ENCODE measurements at places on chromosomes 2 and 18.

DNA sequence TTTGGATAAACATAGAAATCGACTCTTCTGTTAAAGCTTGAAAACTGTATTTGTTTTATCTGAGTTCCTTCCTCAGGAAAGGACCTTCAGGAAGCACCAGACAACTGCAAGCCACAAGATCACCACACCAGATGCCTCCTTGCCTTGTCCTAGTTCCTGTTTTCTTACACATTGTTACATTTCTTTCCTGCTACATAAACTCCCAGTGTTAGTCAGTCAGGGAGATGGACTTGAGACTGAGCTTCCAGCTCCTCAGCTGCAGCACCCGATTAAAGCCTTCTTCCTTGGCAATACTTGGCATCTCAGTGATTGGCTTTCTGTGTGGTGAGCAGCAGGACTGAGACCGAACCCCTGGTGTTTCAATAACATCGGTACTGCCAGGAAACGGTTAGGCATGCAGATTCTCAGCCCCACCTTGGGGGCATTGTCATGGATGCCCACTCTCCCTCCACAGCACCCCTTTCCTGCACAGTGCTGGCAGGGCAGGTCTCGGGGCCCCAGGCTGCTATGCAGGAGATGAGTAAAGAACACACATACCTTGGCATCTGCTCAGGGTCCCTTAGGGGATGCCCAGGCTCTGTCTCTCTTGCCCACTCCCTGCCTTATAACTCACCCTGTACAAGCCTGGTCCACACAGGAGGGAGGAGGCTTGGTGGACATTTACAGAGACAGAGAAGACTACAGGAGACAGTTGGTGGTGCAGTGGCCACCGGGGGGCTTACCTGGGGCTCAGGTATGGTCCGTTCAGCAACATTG lies 32.6 kb downstream of the ANKMY1 start:
- DNase-seq: no peak

GRCh38 chr2:240559286-240559685 lies 871 bp upstream of the DUSP28 start:
- DNase-seq: no peak

DNA sequence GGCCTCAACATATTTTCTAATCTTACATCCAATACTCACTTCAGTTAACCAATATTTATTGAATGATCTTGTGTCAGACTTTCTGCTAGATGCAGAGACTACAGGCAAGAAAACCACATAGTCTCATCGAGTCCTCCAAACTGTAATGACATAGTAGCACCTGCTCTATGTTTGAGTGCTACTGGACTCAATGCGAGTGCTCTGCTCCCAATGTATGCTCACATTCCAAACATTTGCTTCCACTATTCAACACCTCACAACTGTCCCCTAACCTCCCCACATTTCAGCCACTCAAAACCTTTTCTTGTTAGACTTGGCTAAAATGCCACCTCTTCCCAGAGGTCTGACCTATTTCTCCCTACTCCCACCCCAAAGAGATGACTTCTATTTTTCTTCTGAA lies 65.2 kb downstream of the SLC66A3 start:
- no peak for DNase-seq

DNA sequence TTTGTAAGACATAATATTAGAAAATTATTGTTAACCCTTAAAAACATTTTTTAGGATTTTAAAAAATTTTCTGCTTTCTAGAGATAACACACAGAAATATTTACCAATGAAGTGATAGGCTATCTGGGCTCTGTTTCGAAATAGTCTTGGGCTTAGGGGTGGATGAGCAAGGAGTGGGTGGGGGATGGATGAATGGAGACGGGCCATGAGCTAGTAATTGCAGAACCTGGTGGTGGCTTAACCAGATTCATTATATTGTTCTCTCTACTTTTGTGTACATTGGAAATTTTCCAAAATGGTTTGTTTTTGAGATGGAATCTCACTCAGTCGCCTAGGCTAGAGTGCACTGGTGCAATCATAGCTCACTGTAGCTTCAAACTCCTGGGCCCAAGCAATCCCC lies 89.6 kb downstream of the TCF7L1 start:
- no peak for DNase-seq

GRCh38 chr18:26397019-26397418 lies 151.3 kb downstream of the KCTD1 start:
- DNase-seq: no peak

DNA sequence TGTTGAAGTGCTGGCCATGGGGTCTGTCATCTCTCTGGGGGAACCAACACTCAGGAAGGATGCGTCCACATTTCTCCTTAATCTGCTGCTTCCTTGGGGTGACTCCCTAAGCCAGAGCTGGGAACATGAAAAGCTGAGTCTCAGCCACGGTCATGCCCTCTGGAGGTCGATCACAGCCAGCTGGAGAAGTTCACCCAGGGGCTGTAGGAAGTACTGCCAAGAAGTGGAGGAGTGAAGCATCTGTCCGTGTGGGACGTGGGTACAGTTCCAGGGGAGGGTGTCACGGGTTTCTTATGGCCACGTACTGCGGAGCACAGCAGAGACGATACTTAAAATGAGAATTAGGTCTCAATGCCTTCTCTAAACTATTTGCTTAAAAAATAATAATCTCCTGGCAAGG lies 42.4 kb upstream of the IGFBP2 start:
- no peak for DNase-seq

- no peak for DNase-seq
Measured at GRCh38 chr2:19244460-19245363, 113.7 kb downstream of the OSR1 start.

DNA sequence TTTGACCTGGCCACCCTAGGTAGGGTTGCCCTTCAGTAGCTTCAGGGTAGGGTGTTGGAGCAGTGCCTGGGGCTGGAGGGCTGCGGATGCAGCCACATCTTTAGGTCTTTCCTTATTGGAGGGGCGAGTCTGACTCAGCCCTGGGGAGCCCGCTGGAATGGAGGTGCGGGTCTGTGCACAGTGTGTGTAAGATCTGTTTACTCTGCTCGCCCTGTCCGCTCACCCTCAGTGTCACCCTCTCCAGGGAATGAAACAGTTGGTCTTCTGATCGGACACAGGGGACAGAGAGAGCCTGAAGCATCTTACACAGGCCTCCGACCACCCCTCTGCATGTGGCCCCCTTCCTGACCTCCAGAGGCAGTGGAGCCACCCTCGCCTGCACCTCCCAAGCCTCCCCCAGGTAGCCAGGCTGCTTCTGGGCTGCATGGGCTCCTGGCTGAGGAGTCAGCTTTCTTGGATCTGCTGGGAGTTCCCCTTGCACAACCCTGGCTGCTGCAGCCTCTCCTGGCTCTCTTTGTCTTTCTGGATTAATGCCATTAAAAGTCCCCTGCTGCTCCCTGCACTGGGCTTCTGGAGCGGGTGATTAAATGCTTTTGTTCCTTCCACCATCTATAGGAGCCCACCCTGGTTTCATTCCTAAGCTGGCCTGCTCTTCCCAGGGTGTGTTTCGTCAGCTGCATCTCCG lies 82.6 kb downstream of the ASB1 start:
- DNase-seq: no peak

DNA sequence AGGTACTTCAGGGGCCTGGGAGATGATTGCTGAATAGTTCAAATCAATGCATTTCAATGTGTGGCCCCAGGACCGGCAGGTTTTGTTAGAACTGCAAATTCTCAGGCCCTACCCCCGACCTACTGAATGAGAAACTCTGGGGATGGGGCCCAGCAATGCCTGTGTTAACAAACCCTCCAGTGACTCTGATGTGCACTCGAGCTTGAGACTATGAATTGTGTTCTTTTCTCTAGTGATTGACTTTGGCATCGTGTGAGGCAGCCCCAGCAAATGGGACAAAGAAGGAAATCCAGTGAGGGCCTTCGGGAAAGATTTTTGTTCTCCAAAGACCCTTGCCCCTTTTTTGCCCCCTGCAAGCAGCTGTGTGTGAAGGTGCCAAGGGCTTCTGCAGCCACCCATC lies 22.4 kb downstream of the ALK start:
- DNase-seq: no peak

GRCh38 chr18:63259567-63260379 lies 59.8 kb downstream of the BCL2 start:
- DNase-seq: no peak

DNA sequence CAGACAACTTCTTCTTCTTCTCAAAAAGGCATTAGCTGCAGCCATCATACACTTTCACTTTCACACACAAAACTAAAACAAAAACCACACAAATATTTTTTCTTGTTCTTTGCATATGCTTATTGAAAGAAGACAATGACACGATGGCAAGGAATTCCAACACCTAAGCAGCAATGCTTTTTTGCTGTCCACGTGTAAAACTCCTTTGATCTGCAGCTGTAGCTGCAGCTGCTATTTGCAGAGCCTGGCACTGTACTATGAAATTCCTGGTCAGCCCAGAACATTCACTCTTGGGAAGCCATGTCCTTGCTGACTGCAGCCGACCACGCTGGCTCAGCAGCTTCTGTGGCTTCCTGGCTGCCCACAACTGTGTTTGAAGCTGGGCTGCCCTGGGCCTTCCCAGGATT lies 316.2 kb downstream of the CDH2 start:
- DNase-seq: no peak

- no peak for DNase-seq
Measured at GRCh38 chr2:53265544-53266299, 501.9 kb upstream of the CHAC2 start.

DNA sequence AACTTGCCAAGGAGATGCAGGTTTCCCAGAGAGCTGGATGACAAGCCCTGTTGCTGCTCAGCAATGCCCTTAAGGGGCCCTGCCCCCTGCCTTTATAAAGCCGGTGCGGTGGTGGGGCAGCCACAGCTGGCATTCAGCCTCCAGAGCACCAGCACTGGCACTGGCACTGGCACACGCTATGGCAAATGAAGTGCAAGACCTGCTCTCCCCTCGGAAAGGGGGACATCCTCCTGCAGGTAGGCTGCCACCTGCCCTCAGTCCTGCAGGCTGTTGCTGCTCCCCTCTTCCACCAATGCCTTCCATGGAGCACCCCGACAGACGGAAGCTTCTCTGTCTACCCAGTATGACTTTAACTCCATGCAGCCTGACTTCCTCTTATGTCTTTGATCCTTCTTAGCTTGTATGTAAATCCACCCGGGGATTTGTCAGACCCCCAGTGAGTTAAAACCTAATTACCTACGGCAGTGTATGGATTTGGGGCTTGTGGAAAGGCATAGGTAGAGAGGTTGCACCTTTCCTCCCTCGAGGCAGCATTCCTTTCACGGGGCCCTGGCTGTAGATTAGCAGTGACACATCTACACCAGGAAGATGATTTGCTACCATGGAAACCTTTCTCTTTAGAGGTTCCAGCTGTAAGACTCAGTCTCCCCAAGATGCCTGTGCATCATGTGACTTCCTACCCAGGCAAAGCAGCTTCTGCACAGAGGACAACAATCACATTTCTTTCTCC lies at the start of gene DAPL1:
Gene DAPL1, plus strand, starts transcription at position 123 of the 730 bp plus-strand sequence. Its CDS starts 56 bp downstream, at position 179.
- DNase-seq: no peak

- DNase-seq: no peak
Measured at GRCh38 chr2:55418072-55418471, 1.6 kb downstream of the CCDC88A start.

- DNase-seq: no peak
Measured at GRCh38 chr2:101706819-101707177, 9.3 kb downstream of the MAP4K4 start.

- no peak for DNase-seq
Measured at GRCh38 chr2:152686321-152686720, 30.9 kb downstream of the PRPF40A start.

GRCh38 chr2:129812071-129812470 lies 167.4 kb upstream of the RAB6C start:
- DNase-seq: no peak

DNA sequence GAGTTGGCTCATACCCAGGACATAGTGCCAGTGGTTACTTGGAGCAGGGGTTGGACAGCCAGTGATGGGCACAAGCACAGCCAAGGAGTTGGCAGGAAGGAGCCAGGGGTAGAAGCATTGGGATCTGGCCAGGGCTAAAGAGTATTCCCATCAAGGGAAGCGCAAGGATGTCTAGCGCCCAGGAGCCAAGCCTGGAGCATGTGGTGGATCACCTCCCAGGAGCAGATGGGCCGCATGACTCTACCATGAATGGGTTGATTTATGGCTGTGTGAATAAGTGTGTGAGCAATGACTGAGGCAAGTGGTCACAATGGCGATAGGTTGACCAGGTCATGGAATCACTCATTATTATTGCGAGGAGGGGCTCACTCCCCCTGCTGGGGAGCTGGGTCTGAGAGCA lies 111.1 kb downstream of the FHOD3 start:
- DNase-seq: no peak

GRCh38 chr18:56487801-56488200 lies 150.6 kb downstream of the TXNL1 start:
- no peak for DNase-seq

DNA sequence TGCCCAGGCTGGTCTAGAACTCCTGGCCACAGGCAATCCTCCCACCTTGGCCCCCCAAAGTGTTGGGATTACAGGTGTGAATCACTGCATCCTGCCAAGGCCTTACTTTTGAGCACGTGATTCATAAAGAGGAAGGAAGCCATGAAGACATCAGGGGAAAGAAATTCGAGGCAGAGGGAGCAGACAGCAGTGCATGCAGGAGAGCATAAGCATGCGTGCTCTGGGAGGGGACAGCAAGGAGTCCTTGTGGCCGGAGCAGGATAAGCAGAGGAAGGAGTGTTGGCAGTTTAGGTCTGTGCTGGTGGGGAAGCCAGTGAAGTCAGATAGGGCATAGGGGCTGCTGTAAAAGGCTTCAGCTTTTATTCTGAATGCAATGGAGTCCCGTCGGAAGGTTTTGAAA lies 400.5 kb upstream of the RAB12 start:
- DNase-seq: no peak

GRCh38 chr2:240286596-240286995 lies 146.1 kb upstream of the OTOS start:
- DNase-seq: no peak

- DNase-seq: no peak
Measured at GRCh38 chr18:45958730-45959129, 8.4 kb downstream of the EPG5 start.

DNA sequence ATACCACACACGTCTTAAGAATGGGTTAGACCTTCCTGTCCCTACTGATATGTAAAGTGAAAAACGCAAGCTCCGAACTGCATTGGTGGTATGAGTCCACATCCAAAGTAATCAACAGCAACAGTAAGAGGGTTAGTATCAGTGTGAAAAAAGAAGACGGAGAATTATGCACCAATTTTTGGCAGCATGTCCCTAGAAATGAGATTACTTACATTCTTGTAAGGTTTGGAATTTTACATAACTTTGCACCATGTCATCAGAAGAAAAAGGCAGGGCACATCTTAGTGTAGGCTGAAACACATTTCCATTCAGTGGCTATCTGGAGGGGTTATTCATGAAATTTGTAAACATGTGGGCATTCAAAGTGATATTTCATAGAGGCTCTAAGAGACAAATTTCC lies 88.2 kb downstream of the LONRF2 start:
- no peak for DNase-seq

- DNase-seq: no peak
Measured at GRCh38 chr18:48896875-48897511, 53.8 kb downstream of the SMAD7 start.

All from GOT3 (cell line).